ENCODE measurements at places on chromosomes 12 and 14.
A peak's percentile ranks its signal among the peaks of the same experiment; 100 is the strongest.

- DNase-seq = no peak
Measured at GRCh38 chr14:61499991-61500390, 178.6 kb downstream of the PRKCH start.

DNA sequence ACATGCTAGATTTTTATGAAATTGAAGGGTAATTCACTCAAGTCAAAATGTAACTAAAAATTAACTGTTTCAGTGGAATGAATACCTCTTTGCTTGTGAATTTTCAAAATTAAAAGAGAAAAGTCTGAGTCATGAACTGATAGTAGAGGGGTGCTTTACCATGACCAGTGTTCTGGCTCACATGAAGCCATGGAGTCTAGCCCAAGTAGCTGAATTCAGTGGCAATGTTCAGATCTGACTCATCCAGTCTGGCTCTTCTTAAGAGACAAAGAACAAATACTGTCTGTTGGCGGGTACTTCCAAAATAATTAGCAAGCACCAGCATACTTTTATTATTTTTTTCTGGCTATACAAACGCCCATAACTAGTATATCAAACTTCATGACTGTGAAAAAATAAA, 366.3 kb upstream of the GARIN6 start:
- peak; percentile 67 for DNase-seq

- DNase-seq = peak; percentile 67
Measured at GRCh38 chr12:67433385-67434175, 164.4 kb downstream of the CAND1 start.

GRCh38 chr14:90373887-90374286, 22.9 kb upstream of the CALM1 start:
- DNase-seq = no peak

- DNase-seq = no peak
Measured at GRCh38 chr14:92880851-92881250, 42.1 kb upstream of the CHGA start.

GRCh38 chr14:100864960-100865681, 38.4 kb downstream of the RTL1 start:
- DNase-seq = no peak

GRCh38 chr14:68293404-68293803, 473.8 kb downstream of the RAD51B start:
- DNase-seq = peak; percentile 62

DNA sequence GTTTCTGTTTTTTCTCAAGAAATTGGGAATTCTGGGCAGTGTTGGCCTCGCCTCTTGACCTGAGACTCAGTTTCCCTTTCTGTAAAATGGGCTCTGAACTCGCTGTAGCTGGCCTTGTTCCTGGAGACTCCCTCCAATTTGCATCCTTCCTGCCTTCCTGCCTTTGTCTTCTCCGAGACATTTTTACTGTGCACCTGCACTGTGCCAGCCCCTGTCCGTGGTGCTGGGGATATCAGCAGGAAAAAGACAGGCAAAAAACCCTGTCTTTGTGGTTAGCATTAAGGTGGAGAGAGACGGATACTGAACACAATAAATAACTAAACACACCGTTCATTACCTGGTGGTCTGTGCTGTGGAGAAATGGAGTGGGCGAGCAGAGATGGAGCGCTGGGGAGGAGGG, 129.8 kb downstream of the AACS start:
- no peak for DNase-seq

DNA sequence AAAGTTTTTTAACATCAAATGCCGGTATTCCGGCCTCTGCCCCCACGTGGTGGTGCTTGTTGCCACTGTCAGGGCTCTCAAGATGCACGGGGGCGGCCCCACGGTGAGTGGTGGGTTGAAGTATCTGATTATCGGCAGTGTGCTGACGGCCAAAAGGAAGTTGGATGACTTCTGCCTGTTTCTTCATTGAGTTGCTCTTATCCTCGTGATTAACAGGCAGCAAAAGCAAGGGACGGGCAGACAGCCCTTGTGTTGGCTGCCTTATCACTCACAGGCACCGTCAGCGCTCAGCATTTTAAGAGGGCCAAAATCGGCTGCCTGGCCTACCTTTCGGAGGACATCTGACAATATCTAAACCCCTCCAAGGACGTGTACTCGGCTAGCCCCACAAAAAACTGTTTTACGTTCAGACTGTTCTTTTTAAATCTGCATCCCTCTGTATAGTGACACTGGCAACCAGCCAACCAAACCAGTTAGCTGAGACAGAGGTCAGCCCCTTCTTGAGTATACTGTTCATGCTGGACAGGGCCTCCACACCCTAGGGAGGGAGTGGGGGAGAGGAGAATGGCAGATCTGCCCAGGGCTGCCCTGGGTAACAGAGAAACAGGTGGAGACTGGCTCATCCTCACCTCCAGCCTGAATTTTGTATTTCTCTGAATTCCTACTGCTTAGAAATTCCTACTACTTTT, 22.9 kb upstream of the AKAP5 start:
- no peak for DNase-seq

GRCh38 chr14:23286902-23287479, 1.1 kb upstream of the HOMEZ start:
- DNase-seq = no peak

DNA sequence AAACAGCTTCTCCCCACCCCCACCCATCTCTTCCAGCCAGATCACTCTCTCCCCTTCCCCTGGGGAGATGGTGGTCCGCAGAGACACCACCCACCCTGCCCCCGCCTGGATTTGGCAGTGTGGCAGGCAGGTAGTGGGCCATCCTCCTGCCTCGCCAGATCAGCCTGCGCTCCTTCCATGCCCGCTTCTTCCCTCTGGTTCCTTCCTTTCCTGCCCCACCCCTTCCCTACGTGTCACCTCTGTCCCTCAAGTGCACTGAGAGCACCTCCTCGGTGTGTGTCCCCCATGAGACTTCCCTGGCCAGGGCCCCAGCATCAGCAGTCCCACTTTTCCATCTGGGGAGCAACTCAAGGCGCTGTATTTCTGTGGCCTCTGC, 632 bp downstream of the NYNRIN start:
- DNase-seq = no peak

GRCh38 chr12:58750484-58750883, 169.8 kb downstream of the LRIG3 start:
- DNase-seq = no peak

GRCh38 chr14:23398348-23398747, 9.7 kb downstream of the MYH6 start:
- DNase-seq = no peak

DNA sequence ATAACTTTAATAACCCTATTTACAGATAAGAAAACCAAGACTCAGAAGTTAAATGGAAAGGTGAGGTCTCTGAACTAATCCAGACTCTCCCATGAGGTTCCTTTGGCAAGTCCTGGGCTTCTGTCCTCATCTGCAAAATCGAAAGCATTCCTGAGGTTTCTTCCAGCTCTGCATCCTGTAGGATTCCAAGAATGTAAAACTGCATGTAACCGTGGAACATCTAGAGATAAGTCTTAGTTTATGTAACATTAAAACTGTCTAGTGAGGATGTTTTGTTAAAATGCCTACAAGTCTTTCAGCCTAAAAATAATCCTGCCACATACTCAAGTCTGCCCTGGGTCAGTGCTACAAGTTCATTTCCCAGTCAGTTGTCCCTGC, 7.3 kb upstream of the ITFG2 start:
- no peak for DNase-seq

GRCh38 chr12:128467882-128468281, 200.9 kb downstream of the TMEM132C start:
- DNase-seq = no peak

DNA sequence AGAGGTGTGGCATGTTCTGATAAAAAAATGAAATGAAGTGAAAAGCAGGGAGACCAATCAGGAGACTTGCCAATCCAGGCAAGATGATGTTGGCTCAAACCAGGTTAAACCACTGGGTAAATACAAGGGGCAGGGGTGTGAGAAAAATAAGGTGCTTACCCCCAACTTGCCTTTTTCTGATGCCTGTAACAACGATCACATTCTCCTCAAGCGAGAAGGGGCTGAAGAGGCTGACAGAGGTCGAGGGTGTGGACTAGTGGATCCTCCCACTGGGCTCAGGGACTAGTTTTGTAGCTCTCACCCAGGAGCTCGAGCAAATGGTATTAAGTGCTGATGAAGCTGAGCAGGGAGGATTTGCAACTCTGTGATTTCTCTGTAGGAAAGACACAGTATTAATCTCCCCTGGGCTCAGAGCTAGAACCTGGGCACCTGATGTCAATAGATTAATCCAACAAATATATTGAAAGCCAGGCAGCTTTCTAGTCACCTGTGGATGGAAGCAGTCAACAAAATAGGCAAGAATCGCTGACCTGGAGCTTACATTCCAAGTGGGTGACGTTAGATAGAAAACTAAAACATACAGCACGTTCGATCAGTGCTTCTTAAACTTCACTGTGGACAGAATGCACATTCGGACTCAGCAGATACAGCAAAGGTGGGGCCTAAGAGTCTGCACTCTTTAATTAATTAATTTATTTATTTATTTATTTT, 15.2 kb upstream of the EAPP start:
- no peak for DNase-seq

GRCh38 chr12:4274396-4275015, 944 bp downstream of the CCND2 start:
- DNase-seq = peak; percentile 45

DNA sequence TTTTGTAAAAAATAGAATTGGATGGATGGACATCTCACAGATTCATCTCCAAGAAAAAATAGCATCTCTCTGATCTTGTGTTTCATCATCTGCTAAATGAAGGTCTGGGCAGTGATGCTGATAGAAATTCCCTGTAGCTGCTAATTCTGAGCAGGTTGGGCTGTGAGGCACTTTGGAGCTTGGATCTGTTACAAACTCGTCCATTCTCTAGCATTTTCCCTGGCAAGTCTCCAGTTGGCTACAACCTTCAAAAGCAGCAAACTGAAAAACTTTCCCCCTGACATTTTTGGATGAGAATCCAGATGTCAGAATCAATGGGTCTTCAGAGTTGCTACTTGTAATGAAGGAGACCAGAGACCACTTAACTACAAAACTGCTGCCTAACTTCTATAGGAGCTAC, 72.7 kb downstream of the TPH2 start:
- no peak for DNase-seq

- no peak for DNase-seq
Measured at GRCh38 chr14:60951776-60952435, 29.0 kb downstream of the TRMT5 start.

GRCh38 chr12:91874086-91874865, 271.4 kb downstream of the BTG1 start:
- DNase-seq = no peak

DNA sequence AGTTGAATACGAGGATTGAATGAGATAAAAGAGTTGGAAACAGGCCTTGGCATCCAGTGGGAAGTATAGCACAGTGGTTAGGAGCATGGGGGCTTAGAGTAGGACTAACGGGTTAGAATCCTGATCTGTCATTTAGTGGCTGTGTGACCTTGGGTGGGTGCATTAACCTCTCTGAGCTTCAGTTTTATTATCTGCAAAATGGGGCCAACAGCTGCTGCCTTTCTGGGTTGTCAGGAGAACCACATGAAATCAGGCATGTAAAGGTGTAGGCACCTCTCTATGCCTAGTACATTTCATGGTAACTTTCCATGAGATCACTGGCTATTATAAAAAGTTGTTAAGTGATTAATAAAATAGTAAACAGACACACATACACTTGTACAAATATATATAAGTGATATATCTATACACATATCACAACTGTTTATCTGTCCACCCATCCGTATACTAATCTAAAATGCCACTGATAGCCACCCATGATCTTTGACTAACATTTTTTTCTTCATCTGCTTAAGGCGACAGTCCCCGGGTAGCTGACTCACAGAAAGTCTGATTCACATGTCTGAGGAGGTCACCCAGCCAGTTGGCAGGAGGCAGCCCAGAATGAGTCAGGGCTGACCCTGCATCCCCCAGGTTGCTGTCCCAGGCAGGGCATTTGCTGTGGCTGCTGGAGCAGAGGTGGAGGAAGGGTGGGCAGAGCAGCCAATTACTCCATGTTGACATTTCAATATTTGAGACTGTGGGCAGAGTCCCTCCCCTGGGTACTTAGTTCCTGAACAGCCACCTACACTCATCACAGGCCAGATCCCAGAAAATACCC, 125.6 kb upstream of the NOS1 start:
- no peak for DNase-seq

GRCh38 chr14:37501877-37502276, 93.2 kb downstream of the FOXA1 start:
- no peak for DNase-seq

DNA sequence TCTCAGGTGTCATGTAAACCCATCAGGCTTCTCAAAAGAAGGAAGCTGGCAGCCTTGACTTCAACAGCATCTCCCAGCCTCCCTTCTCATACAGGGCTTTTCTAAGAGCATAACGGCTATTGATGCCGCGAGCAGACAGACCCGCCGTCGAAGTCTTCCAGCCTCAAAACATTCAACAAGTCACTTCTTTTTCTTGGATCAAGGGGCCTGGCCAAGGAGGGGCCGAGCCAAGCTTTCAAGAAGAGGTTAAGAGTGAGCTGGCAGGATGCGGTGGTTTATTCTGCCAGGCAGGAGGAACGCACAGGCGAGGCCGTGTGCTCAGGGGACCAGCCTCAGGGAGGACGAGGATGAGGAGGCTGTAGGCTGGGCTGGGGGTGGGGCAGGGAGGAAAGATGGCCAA, 102.9 kb upstream of the RFLNA start:
- no peak for DNase-seq

GRCh38 chr14:78488938-78489337, 318.8 kb downstream of the NRXN3 start:
- peak; percentile 5 for DNase-seq

- peak; percentile 61 for DNase-seq
Measured at GRCh38 chr12:66573605-66574004, 105.3 kb downstream of the GRIP1 start.

GRCh38 chr12:117994551-117995438, 21.7 kb upstream of the RFC5 start:
- no peak for DNase-seq

GRCh38 chr12:119825262-119825661, 51.9 kb downstream of the CIT start:
- DNase-seq = no peak

GRCh38 chr12:23888396-23889068, 60.9 kb downstream of the SOX5 start:
- no peak for DNase-seq

DNA sequence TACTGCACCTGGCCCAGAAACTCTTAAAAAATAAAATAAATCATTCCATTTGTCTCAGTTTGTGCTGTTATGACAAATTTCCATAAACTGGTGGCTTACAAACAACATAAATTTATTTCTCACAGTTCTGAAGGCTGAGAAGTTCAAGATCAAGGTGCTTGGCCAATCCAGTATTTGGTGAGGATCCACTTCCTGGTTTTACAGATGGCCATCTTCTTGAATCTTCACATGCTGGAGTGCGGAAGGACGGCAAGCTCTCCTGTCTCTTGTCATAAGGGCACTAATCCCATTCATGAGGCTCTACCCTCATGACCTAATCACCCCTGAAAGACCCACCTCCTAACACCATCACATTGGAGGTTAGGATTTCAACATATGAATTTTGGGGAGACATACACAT, 29.9 kb upstream of the MYBPC1 start:
- DNase-seq = peak; percentile 47

GRCh38 chr12:89350630-89351488, 1.4 kb downstream of the DUSP6 start:
- DNase-seq = peak; percentile 53

DNA sequence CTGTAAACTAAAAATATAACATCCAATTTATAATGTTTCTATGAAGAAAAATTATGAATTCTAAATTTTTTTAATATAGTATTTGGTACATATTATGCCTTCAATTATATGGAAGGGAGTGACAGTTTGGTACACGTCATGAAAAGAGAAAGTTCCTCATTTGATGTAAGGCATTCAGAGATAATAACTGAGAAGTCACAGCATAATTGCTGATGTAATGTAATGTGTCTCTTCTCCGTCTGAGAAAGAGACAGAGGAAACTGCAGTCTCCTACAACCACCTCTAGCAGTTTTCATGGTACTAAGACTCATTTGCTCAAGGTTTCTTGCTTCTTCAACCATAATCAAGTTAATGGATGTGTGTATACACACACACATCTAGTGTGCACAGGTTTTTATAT, 2.3 kb upstream of the CD69 start:
- DNase-seq = no peak

Data from GM12865 (cell line).